ENCODE measurements at places on chromosomes 2 and 18. TPM values are rescaled to one million over a fixed set of nuclear protein-coding genes. Genes with fewer than 3 reads are reported as not detected.

- DNase-seq, result no peak
Observed at GRCh38 chr2:233837694-233838229, 16.6 kb downstream of the HJURP start.

DNA sequence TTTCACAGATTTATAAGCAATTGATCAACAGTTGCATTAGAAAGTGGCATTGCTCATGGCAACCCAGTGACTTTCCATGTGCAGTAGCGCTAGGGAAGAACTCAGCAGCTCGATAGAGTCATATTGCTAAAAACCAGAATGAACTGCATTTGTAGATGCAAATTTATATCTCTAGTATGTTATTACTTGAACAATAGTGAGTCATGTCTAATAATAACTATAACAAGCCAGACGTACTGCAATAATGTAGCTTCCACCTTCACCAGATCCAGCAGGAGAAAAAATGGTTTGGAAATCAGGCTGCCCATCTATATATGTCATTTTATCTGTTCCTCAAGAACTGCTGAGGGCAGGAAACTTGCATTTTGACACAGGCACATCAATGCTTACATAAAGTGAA is 66.5 kb upstream of the FIGN start:
- no peak for DNase-seq

- DNase-seq, result peak; percentile 37
Observed at GRCh38 chr18:33440060-33441043, at the start of gene CCDC178. TSS of gene CCDC178 (minus strand) at chr18:33440721. CDS start at chr18:33412088, 28,633 bp downstream.

GRCh38 chr18:66999003-66999402 is 395.1 kb upstream of the CDH19 start:
- no peak for DNase-seq

- DNase-seq, result no peak
Observed at GRCh38 chr2:166727095-166727494, 161.2 kb upstream of the XIRP2 start.

DNA sequence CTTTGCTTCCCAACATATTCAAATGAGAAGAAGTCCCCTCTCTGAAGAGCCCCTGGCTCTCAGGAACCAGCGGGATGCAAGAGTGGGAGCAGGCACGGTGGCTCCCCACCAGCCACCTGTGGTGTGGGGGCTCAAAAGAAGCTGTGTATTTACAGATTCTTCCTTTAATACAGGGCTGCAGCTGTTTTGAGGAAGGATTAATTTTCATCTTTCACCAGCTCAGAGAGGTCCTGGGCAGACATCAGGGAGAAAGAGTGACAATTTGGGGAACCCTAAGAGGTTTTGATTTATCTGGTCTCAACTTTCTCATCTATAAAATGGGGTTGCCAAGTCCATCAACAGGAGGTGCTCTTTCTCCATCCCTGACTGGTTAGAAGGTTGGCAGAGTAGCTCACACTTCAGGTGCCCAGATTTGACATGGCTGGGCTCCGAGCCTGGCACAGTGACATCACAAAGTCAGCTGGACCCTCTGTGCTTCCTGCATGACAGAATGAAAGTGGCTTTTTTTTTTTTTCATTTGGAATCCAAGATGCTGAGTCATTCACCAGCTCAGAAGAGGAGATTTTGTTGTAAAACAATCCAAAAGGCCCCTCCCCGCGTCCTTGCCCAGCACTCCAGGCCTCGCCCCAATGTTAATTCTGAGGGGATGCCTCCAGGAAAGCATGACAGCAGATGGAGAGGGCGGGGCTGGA is 15.5 kb upstream of the SIX2 start:
- DNase-seq, result no peak

- DNase-seq, result no peak
Observed at GRCh38 chr18:76589316-76589715, 94.3 kb upstream of the ZNF516 start.

DNA sequence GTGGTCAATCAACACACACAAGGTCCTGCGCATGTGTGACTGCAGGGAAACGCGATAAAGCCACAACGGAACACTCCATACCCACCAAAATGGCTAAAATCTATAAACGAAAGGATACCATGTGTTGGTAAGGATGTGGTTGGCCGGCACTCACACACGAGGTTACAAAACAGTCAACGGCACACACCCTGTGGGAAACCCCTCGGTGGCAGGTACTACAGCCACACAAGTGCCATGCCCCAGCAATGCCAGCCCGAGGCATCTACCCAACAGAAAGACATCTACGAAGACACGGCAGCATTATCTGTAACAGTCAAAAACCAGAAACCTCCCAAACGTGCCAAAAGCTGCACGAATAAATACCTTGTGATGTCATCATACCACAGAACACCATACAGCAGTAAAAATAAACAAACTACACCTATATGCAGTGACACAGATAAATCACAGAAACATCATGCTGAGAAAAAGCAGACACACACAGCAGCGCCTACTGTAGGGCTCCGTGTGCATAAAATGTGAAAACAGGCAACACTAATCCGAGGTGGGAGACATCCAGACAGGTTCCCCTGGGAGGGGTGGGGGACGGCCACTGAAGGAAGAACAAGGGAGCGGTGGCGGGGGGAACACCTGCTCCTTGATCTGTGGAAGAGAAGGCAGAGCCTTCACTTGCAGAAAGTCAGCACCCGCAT is 36.7 kb downstream of the HDAC4 start:
- DNase-seq, result no peak

Gene POTEC
- not detected for total RNA-seq

- no peak for DNase-seq
Observed at GRCh38 chr2:220931491-220931890, 640.6 kb downstream of the EPHA4 start.

DNA sequence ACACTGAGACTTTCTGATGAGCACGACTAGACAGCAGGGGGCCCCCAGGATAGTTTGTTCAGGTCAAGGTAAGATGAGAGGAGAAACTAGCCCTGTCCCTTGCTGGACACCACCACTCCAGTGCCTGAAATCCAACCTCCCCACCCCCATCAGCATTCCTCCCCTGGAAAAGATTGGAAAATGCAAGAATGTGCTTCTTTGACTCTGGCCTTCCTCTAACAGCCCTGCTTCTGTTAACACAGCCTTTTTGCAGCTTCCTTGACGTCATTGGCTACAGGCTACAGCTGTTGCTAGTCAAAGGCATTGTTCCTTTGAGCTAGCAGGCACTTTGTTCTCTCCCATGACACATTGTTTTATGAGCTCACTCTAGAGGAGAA is 20.1 kb upstream of the LTBP1 start:
- no peak for DNase-seq

DNA sequence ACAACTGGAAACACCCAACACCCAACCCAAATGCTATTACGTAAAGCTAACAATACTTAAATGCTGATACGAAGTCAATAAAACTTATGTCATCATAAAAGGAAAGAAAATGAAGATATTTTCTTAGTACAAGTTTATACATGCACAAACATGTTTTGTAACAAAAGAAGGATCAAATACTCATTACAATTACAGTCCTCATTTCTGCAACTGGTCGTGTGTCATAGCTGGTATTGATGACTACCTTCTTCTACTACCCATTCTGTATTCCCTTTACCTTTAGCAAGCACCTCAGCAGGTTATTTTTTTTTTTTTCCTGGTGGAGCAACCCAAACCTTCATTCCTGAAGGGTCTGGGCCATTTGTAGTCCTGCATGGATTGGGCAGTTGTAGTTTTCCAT is 1298.5 kb downstream of the SUCLG1 start:
- no peak for DNase-seq

Gene ABCB11
- total RNA-seq, result 0.16 TPM

Gene ZNF385B
- 18.4 TPM for total RNA-seq

GRCh38 chr2:53708988-53709387 is 58.6 kb upstream of the CHAC2 start:
- DNase-seq, result no peak

DNA sequence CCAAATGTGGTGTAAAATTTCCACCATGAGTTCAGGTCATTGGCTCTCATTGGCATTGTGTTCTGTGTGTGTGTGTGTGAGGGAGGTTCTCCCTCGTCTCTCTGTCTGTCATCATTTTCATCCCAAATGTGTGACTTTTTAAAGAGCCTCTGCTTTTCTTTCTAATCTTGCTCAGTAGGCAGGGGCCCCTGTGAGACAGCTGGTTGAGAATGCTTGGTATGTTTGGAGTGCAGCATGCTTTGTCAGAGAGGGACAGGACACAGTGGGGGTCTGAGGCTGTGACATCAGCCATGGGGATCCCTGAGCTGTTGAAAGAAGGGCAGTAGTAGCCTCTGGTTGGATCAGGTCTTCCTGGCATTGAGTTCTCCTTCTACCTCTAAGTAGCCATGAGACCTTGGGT is 10.6 kb downstream of the PTPRM start:
- no peak for DNase-seq

DNA sequence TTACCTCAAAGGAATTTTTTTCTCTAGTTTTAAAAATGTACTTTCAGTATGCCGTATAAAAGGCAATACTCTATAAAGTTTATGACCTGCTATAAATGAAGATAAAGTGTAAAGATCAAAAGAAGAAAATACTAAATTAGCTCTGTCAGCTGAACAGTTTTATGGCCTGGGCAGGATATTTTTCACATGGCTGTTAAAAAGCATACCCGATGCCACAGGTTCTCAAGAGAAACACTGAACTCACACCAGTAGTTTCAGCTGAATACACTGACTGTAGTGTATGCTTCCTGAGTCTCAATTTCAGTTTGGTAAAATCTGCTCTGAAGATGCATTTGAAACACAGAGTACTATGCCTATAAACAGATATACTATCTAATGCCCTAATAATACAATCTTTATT is 126.0 kb downstream of the PIGN start:
- DNase-seq, result no peak

GRCh38 chr18:56235481-56236013 is 402.8 kb downstream of the TXNL1 start:
- DNase-seq, result no peak

- DNase-seq, result no peak
Observed at GRCh38 chr2:234596696-234597575, 100.1 kb upstream of the ARL4C start.

DNA sequence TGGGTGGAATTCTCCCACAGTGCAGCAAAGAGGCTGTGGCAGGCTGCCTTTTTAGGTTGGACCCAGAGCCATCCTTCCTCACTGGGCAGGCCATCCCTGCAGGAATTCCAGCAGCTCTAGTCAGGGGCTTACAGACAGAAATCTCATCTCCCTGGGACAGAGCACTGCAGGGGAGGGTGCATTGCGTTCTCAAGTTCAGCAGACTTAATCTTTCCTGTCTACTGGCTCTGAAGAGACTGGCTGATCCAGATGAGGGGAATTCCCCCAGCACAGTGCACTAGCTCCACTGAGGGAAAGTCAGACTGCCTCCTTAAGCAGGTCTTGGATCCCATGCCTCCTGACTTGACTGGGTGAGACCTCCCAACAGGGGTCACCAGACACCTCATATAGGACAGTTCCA is 899.7 kb upstream of the VRK2 start:
- DNase-seq, result no peak

GRCh38 chr2:40554665-40555294 is 102.9 kb upstream of the SLC8A1 start:
- DNase-seq, result peak; percentile 12

GRCh38 chr2:47488870-47489584 is 86.1 kb downstream of the MSH2 start:
- no peak for DNase-seq

Gene FABP1
- total RNA-seq, result not detected

DNA sequence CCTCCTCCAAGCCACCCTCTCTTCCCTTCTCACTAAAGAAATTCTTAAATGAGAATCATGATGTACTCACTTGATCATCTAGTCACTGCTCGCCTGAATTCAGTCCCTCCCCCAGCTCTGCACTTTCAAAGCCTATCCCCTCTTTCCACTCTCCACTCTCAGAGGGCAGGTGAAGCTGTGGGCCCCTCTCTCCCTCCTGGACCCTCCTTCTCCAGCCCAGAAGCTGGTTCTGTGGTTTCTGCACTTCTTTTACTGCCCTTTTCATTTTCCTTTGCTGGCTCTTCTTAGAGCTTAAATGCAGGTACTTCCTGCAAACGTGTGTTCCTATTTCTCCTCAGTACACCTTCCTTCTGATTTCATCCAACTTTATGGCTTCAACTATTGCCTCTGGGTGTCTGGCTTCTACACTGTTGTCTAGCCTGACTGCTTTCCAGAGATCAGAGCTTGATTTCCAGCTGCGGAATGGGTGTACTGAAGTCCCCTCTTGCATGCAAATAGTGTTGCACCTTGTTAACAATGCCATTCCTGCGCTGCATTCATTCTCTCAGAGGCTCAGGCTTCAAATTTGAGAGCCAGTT is 15.3 kb upstream of the TXNDC2 start:
- no peak for DNase-seq

Gene SERPINB10
- not detected for total RNA-seq

DNA sequence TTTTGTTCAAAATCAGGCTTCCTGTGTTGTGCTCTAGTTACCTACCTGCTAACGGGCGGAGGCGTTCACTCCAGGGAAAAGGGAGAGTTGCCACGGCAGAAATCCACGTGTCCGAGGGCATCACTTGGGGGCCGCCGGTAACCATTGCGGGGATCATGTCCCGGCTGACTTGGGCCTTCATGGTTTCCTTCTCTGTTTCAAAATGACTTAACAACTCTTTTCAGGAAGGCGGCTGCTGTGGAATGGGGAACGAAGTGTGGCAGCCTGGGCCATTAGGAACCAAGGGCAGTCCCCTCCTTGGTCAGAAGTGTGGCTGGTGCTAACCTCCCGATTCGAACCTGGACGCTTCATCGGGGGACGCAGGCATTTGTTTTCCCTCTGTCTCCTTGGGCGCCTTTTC is 56.8 kb downstream of the INPP5D start:
- DNase-seq, result no peak

Gene HJURP
- 1.9 TPM for total RNA-seq

Gene APOB
- total RNA-seq, result 0.62 TPM

Gene SIX2
- 0.16 TPM for total RNA-seq

GRCh38 chr2:38245114-38245641 is 131.9 kb downstream of the ATL2 start:
- DNase-seq, result no peak

DNA sequence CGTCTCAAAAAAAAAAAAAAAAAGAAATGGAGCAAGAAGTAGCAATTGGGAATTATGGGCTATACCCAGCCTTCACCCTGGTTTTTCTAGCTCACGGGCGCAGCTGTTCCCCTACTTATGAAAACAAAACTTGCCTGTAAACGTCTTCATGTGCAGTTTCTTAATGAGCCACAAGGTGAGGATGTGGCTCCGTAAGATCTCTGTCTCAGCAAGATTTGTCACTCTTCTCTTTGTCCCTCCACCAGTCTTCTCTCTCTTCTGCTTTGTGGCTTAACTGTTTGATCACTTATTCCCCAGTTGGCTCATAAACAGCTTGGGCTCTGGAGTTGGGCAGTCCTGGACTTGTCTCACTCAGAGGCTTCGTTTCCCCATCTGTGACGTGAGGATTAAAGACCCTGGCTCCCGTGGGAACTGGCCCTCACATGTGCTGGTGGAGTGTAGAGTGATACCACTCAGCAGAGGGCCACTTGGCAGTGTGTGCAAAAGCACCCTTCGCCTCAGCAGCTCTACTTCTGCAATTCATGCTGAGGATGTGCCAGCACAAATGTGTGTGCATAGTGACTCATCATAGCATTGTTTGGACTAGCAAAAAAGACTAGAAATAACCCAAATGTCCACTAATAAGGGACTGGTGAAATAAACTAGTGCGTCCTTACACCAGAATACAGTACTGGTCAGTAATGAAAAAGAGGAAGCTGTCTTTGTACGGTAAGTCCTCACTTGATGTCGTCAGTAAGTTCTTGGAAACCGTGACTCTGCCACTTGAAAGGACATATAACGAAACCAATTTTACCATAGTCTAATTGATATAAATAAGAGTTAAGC is 8.7 kb downstream of the CEP68 start:
- peak; percentile 68 for DNase-seq

Data from occipital lobe (tissue), 3 donors.